ENCODE measurements at places on chromosomes 5 and 9. TPM values are rescaled to one million over a fixed set of nuclear protein-coding genes. Genes with fewer than 3 reads are reported as not detected.

DNA sequence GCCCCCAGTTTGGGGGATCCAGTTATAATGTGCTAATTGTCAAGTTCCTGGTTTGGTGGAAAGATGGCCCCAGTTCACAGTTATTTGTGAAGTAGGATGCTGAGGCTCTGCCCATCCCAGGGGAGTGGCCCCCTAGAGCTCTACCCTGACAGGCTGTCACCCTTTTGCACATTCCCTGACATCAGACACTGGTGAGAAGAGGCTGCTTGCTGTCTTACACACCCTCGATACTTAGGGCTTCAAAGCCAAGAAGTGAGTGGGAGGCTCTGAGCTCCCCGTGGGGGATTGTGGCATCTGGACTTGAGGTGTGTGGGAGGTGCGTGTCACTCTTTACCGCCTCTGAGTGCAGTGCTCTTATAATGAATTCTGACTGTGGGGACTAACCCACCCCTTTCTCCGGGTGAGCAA lies 168.5 kb downstream of the DOCK2 start:
- DNase-seq, result no peak

Gene ELP1
- total RNA-seq, result 25.4 TPM

Gene SLCO6A1
- total RNA-seq, result not detected

GRCh38 chr9:91496351-91496750 lies 72.7 kb upstream of the NFIL3 start:
- DNase-seq, result no peak

GRCh38 chr5:2642684-2643345 lies 108.7 kb downstream of the IRX2 start:
- no peak for DNase-seq

Gene HTR4
- total RNA-seq, result not detected

Gene NPR3
- total RNA-seq, result 33.7 TPM

Gene NSG2
- total RNA-seq, result 3.1 TPM

Gene PNPLA7
- 4.4 TPM for total RNA-seq

- DNase-seq, result no peak
Measured at GRCh38 chr5:133461796-133462516, 150.4 kb downstream of the FSTL4 start.

DNA sequence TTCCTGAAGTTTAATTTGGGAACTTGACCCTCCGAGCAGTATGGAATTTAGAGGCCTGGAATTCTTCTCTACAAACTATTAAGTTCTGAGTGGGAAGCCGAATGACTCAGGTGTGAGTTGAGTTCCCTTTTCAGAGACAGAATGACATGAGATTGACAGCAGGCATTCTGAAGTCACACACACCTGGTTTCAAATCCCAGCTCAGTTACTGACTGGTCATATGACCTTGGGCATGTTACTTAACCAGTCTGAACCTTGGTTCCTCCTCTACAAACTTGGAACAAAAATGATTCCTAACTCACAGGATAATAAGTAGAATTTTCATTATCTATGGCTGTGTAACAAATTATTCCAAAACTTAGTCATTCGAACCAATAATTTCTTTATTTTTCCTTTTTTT lies 45.5 kb upstream of the GPBP1 start:
- no peak for DNase-seq

- peak; percentile 5 for DNase-seq
Measured at GRCh38 chr5:34789021-34789531, 49.9 kb upstream of the TTC23L start.

GRCh38 chr9:78026947-78027346 lies 4.7 kb downstream of the GNAQ start:
- no peak for DNase-seq

- no peak for DNase-seq
Measured at GRCh38 chr9:112655668-112656067, 62.2 kb downstream of the INIP start.

GRCh38 chr5:115460472-115460871 lies 84.1 kb downstream of the FEM1C start:
- no peak for DNase-seq

- no peak for DNase-seq
Measured at GRCh38 chr9:123550797-123551196, 194.8 kb downstream of the CRB2 start.

DNA sequence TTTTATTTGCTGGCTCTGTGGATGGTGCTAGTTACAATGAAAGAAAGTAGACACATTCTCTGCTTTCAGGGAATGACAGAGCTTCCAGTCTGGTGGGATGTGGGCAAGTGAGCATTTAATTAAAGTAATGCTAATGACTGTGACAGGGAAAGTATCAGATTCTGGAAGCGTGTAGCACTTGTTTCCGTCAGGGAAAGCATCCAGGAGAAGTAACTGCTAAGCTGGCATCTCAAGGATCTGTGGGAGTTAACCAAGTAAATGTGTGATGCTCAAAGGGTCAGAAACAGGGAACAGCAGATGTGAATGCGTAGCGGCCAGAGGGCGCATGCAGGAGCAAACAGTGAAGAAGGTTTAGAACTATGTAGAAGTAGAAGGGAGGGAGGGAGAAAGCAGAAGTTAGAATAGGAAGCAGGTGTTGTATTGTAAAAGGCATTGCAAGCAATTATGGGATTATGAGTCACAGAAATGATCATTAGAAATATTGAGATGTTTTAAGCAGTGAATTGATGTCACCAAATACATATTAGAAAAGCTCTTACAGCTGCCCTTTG lies 12.2 kb downstream of the KLHL9 start:
- DNase-seq, result no peak

- no peak for DNase-seq
Measured at GRCh38 chr9:121818841-121819427, 167.5 kb downstream of the DAB2IP start.

DNA sequence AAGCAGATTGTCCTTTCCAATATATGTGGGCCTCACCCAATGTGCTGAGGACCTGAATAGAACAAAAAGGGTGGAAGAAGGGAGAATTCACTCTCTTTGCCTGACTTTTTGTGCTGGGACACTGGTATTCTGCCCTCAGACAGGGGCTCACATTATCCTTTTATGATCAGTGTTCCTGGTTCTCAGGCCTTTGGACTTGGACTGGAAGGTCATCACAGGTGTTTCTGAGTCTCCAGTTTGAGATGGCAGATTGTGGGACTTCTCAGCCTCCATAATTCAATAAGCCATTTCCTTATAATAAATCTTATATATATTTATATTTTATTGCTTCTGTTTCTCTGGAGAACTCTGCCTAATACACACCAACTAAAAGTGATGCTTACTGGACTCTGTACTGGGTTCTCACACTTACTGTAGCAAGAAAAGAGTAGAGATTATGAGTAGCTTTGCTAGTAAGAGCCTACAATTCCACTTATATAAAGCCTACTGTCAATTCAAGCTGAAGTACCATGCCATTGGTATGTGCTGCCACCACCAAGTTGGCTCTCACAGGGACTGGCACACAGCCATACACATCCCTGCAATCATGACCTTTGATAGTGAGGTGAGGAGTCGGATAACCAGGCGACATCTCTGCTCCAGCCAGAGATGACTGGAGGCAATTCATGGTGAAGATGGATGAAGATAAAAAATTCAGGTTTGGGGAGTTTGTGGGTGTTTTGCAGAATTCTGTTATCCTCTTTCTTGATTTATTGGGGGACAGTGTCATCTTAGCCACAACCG lies 130.7 kb upstream of the NR3C1 start:
- no peak for DNase-seq

Gene HCN1
- 0.59 TPM for total RNA-seq

Gene ANKRD20A1
- 0.89 TPM for total RNA-seq

GRCh38 chr9:38382141-38382540 lies 10.4 kb upstream of the ALDH1B1 start:
- no peak for DNase-seq

- no peak for DNase-seq
Measured at GRCh38 chr9:126459965-126460843, 133.6 kb downstream of the MVB12B start.

Gene PCSK1
- total RNA-seq, result under 0.01 TPM
